ENCODE measurements at places on chromosomes 2 and 18.

DNA sequence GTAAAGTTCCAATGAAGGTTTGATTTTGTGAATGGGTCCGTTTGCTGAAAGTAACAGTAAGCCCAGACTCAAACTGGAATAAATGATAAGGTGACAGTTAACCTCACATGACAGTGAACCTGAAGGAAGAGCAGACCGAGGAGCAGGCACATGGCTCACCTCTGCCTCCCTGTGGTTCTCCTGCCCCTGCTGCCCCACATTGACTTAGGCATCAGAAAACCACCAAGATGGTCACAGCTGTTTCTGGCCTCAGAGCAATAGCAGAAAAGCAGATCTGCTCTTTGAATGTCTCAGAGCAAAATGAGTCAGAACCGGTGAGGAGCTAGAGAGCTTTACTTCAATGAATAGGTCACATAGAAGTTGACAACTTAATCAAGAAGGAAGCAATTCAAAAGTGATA, 487.6 kb downstream of the METTL4 start:
- no peak for DNase-seq

- DNase-seq = no peak
Observed at GRCh38 chr2:39094717-39095363, 26.0 kb downstream of the SOS1 start.

- DNase-seq = no peak
Observed at GRCh38 chr18:76875390-76876325, 53.3 kb downstream of the ZNF236 start.

DNA sequence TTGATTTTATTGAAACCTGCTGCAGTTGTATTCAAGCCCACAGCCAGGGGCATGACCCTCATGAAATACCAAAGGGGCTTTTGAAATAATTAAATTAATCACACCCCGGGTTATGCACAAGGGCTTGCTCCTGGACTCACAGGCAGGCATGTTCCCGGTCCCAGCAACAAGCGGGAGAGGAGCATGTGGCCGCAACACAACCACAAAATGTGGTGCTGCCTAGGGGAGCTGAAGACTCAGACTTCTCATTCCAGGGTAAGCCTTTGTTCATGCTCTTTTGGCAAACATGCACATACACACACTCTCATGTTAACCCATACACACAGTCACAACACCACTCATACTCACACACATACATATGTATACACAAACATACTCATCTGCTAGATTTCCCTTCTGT, 233.7 kb upstream of the SMAD2 start:
- DNase-seq = no peak

GRCh38 chr2:236107942-236108625, 60.1 kb downstream of the GBX2 start:
- no peak for DNase-seq

DNA sequence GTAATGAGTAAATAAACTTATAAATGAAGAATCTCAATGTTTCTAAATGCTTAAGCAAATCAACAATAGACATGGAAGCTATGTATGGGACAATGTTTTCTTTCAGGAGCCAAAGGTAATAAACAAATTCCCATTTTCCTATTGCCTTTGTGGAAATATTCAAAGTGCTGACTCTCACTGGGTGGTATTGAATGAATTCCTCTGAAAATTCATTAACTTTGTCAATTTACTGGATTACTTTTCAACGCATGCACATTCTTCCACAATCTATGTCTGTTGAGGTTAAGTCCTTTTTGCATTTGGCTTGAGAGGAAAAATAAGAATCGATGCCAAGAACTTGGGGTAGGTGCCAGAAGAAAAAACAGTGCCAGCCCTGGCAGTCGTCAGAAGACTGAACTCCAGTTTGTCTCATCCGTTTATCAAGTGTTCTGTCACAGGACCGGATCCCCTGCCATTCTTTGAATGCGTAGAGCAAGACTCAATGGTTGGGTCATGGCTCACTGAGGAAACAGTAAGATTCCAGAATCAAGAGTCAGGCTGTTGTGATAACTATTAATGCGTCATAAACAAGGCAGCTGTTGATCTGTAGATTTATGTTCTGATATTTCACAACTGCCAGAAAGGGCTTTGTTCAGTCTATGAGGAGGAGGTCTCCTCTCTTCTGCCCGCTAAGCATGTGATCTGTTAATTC, 133.3 kb downstream of the GFPT1 start:
- peak; percentile 72 for DNase-seq

DNA sequence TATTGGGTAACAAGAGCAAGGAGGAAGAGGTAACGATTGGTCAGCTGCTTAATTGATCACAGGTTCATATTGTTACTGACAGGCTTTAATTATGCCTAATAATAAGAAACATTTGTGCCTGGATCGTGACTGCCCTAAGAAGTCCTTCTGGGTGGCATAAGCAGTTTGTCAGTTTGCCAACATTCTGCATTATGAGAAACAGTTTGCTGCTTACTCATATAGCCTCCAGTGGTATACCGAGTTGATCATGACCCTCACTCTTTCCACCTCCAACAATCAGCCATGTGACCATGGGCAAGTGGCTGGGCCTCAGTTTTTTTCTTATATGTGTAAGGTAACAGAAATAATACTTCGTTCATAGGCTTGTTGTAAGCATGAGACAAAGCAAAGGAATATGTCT, 96.6 kb upstream of the CABLES1 start:
- no peak for DNase-seq

DNA sequence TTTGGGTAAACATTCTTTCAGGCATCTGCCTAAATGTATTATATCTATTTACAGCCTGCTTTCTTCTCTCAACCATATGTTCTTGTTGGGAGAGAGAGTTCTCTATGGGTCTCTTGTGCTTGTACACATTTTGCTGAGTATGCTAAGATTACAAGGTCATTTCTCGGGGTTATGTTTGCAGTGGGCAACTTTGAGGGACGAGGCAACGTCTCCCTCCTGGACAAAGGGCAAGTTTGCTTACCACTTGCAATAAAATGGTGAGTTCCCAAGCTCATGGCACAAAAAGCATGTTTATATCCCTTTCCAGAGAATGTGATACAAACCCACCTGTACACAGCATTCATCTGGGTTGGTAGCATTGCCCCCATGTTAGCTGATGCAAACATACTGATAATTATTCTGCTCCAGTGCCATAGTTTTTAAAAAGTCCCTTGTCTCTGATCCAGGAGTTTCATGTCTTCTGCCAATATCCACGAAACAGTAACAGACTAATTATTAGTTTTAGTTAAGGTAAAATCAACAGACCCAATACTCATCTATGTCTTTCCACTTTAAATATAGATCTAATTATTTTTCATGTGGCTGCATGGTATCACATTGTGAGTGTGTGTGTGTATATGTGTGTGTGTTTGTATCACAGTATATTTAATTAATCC, 84.2 kb upstream of the MAPK4 start:
- no peak for DNase-seq

DNA sequence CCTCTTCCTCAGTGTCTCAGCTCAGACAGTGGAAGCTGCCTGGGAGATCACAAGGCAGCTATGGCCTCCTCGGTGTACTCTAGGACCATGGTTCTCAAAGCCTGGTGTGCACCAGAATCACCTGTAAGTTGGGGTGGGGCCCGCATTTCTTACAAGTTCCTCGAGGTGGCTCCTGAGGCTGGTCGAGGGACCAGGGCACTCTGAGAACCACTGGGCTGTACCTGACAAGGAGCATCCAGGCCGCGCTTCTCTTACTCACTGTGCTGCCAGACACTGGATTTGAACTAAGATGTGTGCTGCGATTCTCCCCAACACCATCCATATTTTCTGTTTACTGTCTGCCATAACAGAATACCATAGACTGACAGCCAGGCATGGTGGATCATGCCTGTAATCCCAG, 59.5 kb downstream of the DIPK1C start:
- DNase-seq = no peak

DNA sequence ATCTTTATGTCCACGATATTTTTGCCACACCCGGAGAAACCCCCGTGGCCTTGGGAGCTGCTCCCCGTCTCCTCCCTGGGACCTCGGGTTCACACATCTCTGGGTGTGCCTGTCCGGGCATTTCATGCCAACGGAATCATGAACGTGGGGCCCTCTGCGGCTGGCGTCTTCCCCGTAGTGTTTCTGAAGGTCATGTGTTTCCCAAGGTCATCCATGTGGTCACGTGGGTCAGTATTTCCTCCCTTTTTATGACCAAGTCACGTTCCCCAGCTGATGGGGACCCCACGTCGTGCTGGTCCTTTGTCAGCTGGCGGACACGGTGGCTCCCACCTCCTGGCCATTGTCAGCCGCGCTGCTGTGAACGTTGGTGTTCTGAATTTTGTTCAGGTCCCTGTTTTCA, 135.7 kb downstream of the NFATC1 start:
- no peak for DNase-seq

DNA sequence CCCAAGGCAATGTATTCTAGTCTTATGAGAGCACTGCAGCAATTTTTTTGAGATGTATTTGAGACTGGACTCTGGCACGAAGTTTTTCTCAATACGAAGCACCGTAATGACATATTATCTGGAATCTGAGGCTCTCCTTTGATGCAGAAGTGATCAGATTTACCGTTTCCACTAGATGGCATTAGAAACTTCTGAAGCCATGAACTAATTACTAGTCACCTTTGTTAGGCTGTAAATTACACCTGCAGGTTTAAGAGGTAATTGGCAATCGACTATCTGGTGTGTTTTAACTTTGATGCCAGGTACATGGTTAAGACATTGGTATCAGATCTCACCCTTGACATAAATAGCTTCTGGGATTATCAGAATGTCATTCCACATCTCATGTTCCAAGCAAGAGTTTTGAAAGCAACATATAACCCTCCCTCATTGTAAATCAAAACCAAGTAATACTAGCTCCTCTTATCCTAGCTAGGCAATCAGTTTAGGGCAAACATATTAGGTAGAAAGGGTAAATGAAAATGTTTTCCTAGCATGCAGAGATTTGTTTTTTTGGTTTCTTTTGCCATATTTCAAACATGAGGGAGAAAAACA, 254.6 kb upstream of the SPRED2 start:
- no peak for DNase-seq

- DNase-seq = no peak
Observed at GRCh38 chr2:69831354-69831905, 2.0 kb downstream of the GMCL1 start.

DNA sequence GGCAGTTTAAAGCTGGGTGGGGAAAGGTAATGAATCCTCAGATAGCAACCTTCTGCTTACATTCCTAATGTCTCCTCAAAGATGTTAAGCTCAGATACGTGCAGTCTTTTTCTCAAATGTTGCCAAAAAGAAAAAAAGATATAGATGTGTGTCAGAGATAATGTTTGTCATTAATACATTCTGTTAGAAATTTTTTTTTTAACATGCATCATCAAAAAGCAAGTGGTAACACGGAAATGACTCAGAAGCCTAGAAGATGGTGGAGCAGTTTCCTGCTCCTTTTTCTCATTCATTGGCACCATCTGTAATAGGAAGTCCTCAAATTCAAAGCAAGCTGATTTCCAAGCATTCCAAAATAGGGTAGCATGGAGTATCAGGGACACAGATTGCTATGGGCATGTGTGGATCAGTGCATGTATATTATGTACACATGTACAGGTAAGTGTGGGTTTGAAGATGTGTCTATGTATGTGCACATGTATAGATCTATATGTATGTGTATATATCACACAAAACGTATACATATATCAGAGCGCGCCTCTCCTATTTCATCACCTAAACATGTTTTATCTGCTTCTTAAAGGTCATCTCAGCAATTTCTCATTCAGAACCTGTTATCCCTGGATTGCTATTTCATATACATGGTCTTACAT, 79.9 kb upstream of the ITGB6 start:
- DNase-seq = no peak

DNA sequence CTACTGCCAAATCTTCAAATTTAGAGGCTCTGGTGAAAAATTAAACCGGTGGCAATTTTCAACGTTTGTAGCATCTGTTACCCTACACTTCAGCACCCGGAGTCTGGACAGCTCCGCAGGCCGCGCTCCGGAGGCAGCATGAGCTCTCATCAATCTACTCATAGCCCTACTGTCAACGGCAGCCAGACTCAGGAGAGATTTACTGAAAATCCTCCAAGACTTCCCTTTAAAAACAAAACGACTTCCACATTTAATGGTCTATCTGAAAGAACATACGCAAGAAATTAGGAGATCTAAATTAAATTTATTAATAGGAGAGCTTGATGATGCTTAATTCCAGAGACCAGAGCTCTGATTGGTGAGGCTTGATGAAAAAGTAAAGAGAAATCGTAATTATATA, 970 bp upstream of the ADCYAP1 start:
- DNase-seq = no peak

DNA sequence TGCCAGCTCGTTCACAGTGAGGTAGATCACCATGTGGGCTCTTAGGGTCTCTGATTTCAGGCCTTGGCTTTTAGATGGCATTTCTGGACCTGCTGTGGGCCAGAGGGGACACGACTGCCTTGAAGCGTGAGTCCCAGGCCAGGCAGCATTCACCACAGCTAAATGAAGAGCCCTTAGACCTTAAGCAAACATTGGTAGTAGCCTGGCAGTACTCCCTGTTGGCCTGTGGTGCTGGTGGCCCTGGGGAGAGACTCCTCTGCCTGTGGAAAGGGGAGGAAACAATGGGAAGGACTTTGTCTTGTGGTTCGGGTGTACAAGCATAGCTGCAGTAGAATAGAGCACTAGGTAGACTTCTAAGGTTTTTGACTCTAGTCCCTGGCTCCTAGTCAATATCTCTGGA, 456.0 kb upstream of the DCC start:
- DNase-seq = no peak

DNA sequence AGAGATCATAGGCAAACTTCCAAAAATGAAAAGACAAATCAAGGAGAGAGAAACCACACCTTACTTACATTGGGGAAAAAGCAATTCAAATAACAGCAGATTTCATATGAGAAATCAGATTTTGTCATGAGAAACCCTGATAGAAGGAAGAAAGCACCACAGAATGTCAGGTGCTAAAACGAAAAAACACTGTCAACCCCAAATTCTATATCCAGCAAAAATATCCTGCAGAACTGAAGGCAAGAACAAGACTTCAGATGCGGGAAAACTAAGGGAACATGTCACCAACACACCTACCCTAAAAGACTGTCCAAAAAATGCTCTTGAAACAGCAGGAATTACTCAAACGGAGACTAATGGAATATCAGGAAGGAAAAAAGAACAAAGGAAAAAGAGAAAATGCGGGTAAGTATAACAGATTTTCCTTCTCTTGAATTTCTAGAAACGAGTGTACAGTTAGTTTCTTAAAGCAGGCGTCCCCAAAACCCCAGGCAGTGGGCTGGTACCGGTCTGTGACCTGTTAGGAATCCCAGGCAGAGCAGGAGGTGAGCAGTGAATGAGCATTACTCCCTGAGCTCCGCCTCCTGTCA, 7.3 kb upstream of the ID2 start:
- no peak for DNase-seq

DNA sequence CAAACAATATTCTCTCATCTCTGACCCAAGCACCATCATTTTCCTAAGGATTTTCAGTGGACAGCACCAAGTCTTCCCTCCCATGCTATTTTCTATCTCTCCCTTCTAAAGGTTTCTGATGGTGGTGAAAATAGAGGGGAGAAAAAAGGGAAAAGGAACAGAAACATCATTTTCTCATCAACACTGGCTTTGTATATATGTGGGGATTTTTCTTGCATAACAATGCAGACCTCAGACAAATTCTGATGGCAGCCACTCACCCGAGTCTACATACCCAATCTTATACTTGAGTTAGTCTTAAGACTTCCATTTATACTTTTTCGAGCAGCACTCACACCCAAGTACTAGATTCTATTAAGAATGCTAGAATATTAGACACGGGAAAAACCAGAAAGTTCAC, 95.8 kb downstream of the TMEM163 start:
- no peak for DNase-seq
